Jurkat, Clone E6-1 (cell line): ENCODE measurements at places on chromosomes 12 and 14.

- no peak for DNase-seq
Observed at GRCh38 chr12:2083561-2083960, 30.8 kb downstream of the CACNA1C start.

DNA sequence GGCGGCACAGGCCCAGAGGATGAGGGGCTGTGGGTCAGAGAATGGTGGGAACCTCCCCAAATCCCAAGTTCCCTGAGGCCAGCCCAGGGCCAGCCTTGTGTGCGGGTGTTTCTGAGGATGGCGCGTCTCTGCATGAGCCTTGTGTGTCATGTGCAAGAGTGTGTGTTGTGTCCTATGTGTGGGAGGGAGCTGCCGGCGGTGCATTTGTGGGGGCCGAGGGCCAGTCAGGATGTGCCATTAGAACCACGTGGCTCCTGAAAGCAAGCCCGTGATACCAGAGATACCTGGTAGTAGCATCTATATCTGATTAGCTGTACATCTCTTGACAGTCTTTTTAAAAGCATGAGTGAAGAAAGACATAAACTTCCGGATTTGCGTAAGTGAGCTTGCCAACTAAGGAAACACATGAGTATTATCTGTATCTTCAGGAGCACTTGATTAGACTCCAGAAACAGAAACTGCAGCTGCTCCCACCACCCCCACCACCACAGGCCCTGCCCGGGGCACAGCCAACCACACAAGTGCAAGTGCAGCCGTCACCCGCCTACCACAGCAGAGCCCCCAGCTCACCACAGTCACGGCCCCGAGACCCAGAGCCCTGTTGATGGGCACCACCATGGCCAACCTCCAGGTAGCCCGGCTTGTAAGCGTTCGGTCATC is 19.2 kb downstream of the DDX51 start:
- peak; percentile 79 for DNase-seq

DNA sequence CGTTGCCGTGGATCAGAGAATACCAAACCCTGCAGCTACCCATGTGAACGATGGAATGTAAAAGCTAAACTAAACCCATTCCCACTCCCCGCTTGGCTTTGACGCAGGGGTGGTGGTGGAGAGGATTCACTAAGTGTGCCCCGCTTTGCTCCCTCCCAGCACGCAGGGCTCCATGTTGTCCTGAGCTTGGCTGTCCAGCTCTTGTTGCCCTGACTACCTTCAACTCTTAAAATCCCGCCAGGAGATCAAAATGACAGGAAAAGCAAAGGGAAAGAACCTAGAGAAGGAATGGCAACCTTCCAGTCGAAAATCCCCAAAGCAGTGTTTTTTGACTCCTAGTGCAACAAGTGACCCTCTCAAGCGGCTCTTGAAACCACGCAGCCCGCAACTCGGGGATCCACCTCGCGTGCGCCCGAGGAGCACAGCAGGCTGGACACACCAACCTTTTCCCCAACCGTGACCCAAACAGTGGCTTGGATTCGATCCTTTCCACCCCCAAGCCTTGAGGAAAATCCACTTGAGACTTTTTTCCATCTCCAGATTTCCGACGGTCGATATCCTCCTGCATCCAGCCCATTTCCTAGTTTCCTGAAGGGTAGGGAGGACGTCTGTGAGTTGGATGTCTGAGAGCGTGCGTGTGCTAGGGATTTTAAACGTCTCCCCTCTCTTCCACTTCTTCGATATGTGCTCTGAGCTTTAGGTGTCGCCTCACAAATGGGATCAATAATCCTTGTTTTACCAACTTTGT is 1.4 kb downstream of the SYT10 start:
- no peak for DNase-seq

DNA sequence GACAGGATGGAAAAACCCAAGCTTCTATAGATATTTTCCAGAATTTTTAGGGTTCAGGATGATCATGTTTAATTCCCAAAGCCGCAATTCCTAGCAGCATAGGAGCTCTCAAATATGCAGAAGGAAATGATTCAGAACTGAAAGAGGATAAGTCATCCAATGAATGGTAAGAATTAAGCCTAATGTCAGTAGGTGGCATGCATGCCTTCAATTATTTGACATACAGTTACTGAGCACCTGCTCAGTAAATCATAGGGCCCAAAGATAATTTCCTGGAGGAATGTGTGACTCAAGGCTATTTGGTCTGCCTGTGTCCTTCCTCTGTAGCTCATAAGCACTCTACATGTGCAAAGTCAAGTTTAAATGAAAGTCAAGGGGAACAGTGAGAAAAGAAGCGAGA is 116.8 kb upstream of the SLC38A4 start:
- no peak for DNase-seq

DNA sequence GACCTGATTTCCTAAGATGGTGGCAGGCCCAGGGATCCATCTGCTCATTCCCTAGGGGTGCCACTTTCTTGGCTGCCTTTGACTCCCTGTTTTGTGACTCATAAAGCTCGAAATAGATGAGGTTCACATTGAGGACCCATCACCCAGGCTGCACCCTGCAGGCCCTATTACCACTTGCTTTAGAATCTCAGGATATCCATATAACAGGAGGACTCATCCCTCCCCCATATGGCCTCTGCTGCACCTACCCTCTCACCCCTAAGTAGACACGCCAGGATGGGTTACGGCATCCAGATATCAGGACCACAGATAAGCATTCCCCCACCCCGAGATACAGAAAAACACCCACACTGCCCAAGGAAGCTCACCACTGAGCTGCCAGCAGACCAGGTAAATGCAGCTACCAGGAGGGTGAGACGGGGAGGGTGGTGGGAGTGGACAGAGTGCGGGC is 155.7 kb downstream of the DPF3 start:
- no peak for DNase-seq

DNA sequence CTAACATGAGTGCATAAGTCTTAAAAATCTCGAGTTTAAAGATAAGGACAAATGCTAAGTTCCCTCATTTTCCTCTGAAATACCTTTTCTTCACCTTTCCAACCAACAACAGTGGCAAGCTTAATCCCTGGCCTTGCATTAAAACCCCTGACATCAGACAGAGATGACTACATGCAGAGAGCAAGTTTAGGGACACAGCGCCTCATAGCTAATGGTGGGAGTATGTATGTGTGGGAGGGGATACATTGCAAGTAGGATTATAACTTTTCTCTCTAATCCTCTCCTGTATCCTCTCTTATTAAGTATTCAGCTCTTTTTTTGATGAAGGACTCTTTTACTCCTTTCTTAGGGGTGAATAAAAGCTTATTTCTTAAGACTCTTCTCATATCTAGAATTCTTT is 547.1 kb downstream of the CCER1 start:
- DNase-seq: no peak

DNA sequence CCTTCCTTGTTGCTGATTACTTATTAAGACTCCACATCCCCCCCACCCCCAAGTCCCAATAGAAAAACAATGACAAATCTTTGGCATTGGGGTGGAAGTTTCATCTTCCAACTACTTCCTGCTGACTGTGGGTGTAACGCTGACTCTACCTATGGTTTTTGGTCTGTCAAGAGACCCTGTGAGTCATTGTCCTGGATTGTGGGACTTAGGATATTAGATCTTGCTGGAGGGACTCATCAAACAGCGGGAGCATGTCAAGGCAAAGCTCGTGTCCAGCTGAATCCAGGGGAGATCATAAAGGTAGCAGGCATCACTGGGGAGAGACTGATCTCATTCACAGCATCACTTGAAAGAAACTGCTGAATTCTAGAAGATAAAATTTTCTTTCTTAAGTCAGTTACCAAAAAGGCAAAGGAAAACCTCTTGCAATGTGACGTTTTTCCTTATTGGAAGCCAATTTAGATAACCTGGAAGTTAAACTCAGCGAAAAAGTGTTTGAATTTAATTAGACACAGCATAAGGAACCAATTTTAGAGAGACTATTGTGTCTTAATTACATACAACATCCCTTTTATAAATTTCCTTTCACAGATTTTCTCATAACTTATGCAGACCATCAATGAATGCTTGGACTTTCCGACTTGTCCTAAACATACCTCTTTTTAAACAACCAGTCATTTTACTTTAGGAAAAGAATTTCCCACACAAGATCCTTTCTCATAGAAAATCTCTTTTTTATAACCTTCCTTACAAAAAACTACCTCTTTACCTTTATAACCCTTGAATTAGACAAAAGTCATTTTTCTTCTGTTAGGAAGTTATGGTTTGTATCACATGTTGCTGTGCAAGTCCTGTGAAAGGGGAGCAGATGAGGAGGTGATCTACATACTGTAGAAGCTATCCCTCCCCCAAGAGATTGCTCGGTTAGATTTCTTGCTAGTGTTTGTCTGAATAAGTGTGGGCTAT is 94.6 kb upstream of the SCAF11 start:
- DNase-seq: no peak

GRCh38 chr14:46519121-46519520 is 132.5 kb downstream of the RPL10L start:
- DNase-seq: no peak

- no peak for DNase-seq
Observed at GRCh38 chr12:65495233-65495632, 216.8 kb downstream of the MSRB3 start.

GRCh38 chr12:92539110-92539749 is 163.6 kb upstream of the PLEKHG7 start:
- DNase-seq: peak; percentile 55

- no peak for DNase-seq
Observed at GRCh38 chr12:50842637-50843493, at the start of gene TMPRSS12. TMPRSS12 (plus strand) TSS chr12:50842926; CDS start chr12:50842965, 39 bp downstream.

- no peak for DNase-seq
Observed at GRCh38 chr14:68088451-68088854, 268.9 kb downstream of the RAD51B start.

DNA sequence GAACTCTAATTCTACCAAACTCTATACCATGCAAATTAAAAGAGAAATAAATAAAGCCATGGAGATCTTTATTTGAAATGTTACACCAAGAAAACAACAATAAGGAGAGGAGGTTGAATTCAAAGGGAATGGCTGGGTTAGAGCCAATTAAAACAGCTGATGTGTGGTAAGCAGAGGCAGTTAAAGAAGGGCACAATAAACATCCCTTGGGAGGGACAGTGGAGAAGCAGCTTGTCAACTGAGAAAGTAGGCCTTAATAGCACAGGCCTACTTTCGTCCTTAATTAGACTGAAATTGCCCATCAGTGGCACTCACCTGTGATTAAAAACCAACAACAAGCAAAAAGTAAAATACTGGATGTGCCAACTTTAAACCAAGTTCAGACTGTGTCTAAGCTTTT is 16.3 kb upstream of the NAV3 start:
- DNase-seq: no peak

DNA sequence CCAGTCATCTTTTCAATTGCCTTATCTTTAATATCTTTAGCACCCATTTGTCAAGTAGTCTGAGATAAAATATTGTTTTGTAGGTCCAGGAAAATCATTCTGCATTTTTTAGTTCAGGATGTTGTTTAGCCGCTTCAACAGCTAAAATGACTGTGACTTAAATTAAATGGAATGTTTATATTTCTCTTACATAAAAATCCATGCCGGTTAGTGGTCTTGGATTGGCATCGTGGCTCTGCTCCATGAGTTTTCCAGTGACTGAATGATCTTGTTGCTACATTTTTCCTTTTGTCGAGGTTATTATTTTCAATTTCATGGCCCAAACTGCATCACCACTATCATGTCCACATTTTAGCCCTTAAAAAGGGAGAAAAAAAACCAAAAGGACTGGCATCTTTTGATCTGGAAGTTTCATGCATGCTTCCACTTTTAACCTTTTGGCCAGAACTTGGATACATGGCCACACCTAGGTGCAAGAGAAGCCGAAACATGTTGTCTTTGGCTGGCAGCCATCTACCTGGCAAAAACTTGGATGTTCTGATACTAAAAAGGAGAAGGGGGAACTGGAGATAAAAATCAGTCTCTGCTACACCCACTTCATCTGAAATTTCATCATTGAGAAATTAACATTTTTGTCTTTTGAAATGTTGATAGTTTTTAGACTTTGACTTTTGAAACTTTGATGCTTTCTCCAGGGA is 142.4 kb downstream of the OTOGL start:
- no peak for DNase-seq

DNA sequence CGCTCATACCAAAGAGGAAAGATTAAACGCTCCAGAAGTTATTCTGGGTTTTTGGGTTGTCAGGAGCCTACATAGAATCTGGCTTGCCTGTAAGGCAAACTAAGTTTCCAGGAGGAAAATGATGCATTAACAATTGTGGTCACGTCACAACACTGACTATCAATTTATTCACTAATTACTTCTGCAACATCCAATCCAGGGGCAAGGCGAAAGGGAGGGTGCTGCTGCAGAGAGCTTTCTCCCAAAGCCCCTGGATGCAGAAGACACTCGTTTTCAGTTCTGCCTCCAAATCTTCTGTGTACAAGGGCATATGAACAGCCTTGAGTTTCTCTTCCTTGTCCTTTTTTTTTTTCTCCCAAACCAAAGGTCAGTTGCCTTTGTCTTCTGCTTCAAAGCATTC is 10.5 kb upstream of the SRRM4 start:
- DNase-seq: no peak

- no peak for DNase-seq
Observed at GRCh38 chr12:120797677-120798642, 72.3 kb downstream of the ACADS start.

GRCh38 chr14:92928258-92928629 is 5.3 kb downstream of the CHGA start:
- DNase-seq: no peak

- DNase-seq: no peak
Observed at GRCh38 chr12:15336768-15337553, 14.7 kb downstream of the PTPRO start.
